ENCODE measurements at places on chromosomes 2 and 18.
A peak's percentile ranks its signal among the peaks of the same experiment; 100 is the strongest.

DNA sequence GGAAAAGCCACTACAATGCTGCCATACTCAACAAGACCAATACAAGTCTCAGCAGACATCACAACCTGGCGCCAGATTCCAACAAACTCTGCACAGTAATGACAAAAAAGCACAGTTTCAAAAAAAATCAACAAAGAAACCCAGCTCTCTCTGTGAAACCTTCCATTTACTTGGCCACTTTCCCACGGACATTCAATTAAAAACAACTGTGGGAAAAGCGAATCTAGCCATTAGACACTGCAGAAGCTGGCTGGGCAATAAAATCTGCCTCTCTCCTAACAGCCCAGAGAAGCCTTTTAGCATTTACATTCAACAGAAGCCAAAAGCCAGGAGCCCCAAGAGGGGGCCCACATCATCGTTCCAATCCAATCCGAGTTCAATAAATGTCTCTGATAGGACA lies 128.9 kb downstream of the HDAC4 start:
- no peak for DNase-seq

- no peak for DNase-seq
Observed at GRCh38 chr2:176614049-176614448, 344.8 kb downstream of the MTX2 start.

- no peak for DNase-seq
Observed at GRCh38 chr18:12599966-12600365, 57.9 kb downstream of the SPIRE1 start.

GRCh38 chr2:240013343-240013742 lies 11.8 kb downstream of the NDUFA10 start:
- no peak for DNase-seq

GRCh38 chr2:191895195-191895594 lies 48.3 kb upstream of the CAVIN2 start:
- DNase-seq, result no peak

DNA sequence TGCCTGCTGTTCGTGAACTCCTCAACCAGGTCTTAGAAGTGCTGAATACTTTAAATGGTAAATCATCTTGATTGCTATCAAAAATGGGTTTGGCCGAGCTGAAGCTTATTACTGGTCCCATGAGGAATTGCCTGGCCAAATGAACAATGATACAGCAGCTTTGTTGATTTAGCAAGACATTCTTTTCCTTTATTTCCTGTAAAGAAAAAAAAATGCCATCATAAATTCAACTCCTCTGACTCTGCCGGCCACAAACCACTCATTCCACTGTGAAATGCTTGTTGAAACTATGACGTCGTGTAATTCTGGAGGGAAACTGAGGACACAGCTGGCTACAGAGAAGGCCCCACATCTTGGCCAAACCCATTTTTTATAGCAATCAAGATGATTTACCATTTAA lies 74.2 kb upstream of the ID2 start:
- no peak for DNase-seq

DNA sequence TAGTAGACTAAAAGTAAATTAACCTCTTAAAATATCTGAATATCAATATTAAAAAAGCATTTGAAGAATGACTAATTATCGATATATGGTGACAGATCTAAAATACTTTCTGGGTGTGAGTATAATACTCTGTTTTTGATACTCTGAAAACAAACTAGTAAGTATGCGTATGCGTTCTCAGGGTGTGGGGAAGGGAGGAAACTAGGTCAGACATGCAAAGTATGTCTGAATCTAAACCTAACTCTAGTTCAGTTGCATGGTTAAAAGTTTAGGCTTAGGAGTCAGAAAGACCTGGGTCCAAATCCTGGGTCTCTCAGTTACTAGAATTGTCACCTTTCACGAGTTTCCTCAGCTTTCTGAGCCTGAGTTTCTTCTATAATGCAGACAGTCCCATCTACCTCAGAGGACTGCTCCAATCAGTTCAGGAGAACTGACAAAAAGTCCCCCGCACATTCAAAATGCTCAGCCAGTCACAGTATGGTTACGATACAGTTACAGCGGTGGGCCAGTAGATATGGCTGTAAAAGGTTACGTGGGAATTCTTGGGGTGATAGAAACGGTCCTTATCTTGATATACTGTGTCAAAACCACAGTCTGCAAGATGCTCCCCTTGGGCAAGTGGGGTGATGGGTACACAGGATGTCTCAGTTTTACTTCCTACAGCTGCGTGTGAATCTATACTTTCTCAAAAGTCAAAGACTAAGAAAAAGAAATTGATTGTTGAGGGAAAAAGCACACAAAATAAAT lies 29.2 kb downstream of the UNC50 start:
- DNase-seq, result peak; percentile 56

GRCh38 chr2:201906777-201907562 lies 100.6 kb downstream of the CDK15 start:
- DNase-seq, result no peak
